ENCODE measurements at places on chromosomes 7 and 10.

GRCh38 chr10:51073453-51074237 is 642 bp upstream of the PRKG1 start:
- no peak for DNase-seq

GRCh38 chr10:104910712-104911111 is 269.6 kb downstream of the SORCS3 start:
- DNase-seq = no peak

DNA sequence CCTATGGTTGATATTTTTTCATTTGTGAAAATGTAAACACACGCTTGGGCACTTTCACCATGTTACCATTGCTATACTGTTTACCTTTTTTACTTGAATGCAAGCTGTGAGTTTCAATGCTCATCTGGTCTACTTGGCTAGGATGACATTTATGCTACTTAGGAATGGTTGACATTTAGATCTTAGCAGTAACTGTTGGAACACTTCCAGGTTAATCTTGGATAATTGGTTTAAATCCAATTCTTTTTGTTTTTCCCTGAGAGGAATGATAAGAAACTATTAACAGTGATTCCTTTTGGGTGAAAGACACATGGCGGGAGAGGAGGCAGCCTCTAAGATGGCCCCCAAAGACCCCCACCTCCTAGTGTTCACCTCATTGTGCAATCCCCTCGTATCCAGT is 51.4 kb upstream of the AMPH start:
- no peak for DNase-seq

GRCh38 chr10:122435212-122435827 is 19.1 kb upstream of the ARMS2 start:
- no peak for DNase-seq

DNA sequence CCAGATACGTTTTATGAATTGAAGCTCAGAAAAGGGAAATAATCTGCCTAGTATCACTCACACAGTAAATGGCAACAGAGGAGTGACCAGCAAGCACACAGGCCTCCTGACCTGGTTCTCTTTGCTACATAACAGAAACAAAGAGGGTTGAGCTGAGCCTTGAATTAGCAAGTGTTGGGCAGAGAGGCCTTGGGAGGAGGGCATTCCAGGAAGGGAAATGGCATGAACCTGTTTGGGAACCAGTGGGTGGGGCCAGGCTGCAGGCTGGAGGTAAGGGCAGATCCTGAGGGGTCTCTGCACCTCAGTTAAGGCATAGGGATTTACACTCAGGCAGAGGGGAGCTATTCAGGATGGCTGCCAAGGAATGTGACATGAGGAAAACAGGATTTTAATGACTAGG is 24.8 kb upstream of the CYCS start:
- no peak for DNase-seq

GRCh38 chr10:122279725-122280141 is 8.6 kb downstream of the BTBD16 start:
- no peak for DNase-seq

All from stimulated activated CD8-positive, alpha-beta memory T cell treated with anti-CD3 and anti-CD28 coated beads, Interleukin-4, amount 100 ng/mL, for 1 hour (primary cell).